ENCODE measurements at places on chromosomes 7 and 10.
A peak's percentile ranks its signal among the peaks of the same experiment; 100 is the strongest.

DNA sequence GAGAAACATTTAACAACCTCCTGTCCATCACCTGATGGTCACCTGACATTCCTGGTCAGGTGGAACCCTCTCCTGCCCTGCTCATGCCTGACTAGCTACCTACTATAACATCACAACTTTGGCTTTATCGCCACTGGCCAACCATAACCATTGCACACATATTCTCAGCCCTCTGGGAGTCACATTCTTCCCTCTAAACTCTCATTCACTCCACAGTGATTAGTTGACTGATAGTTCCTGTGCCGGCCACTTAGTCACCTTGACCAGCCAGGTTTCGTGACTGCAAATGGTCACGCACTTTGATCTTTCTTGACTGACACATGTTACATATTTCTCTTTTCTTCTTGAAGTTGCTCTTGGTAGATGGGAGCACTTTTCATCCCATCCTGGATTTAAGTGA lies 50.1 kb downstream of the GNAI1 start:
- no peak for DNase-seq

GRCh38 chr10:48529331-48529730 lies 75.5 kb downstream of the ARHGAP22 start:
- DNase-seq = no peak

DNA sequence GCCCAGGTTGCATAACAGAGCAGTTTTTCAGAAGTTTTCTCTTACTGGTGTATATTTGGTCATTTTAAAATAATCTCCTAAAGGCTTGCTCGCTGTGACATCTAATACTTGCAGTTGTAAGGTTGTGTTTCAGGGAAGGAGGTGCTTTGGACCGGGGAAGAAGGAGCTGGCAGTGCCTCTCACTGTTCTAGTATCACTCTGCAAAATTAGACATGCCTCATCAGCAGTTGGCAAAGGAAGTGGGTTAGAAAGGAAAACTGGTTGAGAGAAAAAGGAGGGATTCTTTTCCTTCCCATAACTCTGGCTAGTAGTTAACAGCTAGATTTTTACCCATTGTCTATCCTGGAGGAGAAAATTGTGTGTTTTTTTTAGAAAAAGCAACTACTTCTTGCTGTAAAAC lies 34.8 kb downstream of the CUL1 start:
- no peak for DNase-seq

DNA sequence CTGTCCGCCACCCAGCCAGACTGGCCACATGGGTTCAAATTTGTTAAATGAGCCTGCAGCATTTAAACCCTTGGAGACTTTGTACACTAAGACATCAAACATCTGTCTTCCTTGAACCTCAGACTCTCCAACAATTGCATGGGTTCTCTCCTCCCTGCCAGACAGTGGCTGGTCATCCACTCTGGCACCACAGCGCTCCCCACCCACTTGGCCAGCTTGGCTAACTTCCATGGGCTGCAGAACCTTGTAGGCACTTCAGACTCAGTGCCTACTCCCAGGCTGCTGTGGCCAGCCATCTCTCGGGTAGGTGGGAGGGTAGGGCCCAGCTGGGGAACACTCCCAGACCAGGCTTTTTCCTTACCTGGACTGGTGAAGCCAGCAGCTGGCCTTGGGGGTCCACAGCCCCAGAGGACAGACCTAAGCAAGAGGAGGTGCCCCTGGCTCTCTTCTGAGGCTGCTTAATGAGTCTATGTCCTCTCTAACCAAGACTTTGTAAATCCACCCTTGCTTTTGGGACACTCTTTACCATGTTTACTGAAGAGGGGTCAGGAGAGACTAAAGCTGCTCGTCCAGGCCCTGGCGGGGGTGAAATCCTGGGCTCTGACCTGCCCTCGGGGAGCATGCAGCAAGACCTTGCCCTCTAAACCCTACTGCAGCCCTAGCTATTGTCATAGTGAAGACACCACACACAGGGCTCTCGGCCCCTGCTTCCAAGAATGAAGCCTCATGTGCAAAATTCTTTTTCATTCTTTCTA lies 82.7 kb downstream of the ARHGAP22 start:
- no peak for DNase-seq

- DNase-seq = no peak
These were observed 17.6 kb downstream of the HTRA1 start for GRCh38 chr10:122478971-122479370.

DNA sequence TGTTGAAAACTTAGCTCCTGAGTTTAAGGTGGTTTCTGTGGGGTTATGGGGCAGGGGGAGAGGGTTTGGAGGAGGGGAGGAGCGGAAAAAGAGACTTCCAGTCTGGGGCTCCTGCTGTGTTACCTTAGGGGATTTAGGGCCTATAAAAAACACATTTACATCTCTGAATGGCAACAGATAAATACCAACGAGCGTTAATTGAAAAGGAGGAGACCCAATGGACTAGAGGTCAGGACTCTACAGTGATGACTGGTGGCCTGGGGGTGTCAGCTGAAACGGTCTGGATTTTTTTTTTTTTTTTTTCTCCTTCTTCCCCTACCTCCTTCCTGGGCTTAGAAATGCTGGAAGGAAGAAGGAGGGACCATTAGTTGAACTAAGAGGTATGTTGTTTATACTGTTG lies 47.4 kb downstream of the AUTS2 start:
- DNase-seq = no peak

DNA sequence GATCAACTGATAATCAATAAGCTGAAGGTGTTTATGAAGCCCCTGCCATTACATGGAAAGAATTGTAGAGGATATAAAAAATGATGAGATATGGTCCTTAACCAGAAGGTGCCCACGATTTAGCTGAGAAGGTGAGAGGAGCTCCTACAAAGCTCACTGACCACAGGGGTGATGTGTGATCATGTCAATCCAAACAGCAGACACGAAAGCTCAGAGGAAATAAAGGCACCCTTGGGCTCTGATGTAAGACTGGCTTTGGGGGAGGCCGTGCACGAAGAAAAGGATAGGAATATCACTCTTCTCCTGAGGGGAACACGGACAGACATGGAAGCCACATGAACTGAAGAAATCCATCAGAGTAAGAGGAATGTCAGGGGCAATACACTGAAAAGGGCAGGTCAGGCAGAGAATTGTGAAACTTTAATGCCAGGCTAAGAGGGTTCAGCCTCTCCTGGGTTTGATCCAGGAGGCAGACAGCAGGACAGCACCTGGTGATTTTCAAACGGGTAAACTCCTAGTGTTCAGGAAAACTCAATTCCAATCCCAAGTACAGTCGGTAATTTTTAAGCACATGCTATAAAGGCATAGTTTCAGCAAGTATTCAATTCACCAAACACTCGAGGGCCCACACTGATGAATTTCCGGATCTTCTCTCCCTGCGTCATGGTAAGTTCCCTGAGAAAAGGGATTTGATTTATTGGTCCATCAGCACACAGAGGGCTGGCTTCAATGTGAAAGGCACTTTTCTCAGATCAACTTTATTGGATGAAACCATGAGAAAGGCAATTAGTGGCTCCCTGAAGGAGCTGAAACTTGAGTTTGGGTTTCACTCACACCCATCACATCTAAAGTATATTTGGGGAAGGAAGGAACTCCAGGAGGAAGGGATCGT lies 163.8 kb downstream of the PRPF18 start:
- no peak for DNase-seq

GRCh38 chr10:89535171-89536012 lies at the start of gene SLC16A12:
SLC16A12 (minus strand) TSS chr10:89535594; CDS start chr10:89462578, 73,016 bp downstream.
- DNase-seq = peak; percentile 43

DNA sequence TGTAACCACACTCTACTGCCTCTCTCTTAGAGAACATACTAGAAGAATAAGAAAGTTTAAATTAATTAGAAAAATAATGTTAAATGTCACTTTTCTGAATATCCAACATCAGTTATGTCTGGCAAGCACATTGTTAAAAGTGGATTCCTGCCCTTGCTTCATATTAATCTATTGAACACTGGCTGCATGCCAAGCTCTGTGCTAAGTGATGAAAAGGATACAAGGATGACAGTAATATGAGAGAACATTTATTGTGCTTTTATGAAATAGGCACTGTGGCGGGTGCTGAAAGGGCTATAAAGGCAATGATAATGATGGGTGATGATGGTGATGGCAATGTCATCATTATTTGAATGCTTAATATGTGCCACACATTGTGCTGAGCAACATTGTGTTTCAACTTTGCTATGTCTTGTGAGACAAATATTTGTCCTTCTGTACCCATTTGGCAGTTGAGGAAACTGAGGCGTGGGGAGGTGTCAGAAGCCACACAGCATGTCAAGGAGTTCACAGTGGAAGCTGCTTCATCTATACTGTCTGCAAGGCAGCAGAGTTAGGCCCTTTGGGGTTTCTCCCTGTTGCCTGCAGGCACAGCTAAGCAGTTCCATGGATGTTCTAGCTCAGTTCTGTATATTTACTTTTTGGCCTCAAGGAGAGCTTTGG lies 64.2 kb upstream of the RAPGEF5 start:
- DNase-seq = no peak

GRCh38 chr7:88775838-88776237 lies 16.3 kb downstream of the ZNF804B start:
- DNase-seq = no peak

GRCh38 chr10:131035779-131036178 lies 275.7 kb downstream of the TCERG1L start:
- DNase-seq = no peak

DNA sequence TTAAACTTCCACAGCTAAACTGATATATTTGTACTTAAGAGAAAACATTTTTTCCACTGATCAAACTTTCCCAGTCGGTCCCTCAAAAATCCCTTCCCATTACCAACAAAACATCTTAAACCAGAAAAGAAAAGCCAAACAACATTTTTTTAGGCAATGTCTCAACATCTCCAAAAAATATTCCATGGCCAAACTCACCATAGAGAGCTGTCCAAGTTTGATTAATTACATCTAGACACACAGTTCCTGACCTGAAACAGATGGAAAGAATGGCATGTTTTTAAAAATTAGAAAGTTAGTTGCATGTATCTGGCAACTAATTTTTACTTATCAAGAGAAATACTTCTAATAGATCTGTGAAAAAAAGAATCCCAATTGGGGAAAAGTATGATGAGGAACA lies 95.4 kb downstream of the UBE2H start:
- DNase-seq = no peak

GRCh38 chr7:81682873-81683272 lies 87.0 kb downstream of the HGF start:
- DNase-seq = no peak

GRCh38 chr10:46523119-46523961 lies 33.1 kb downstream of the GPRIN2 start:
- DNase-seq = no peak

- peak; percentile 69 for DNase-seq
These were observed 5.2 kb downstream of the DMBT1 start for GRCh38 chr10:122565766-122566206.

GRCh38 chr7:12694817-12695216 lies 7.4 kb downstream of the ARL4A start:
- no peak for DNase-seq

GRCh38 chr7:123126691-123127090 lies 73.1 kb downstream of the SLC13A1 start:
- DNase-seq = no peak

DNA sequence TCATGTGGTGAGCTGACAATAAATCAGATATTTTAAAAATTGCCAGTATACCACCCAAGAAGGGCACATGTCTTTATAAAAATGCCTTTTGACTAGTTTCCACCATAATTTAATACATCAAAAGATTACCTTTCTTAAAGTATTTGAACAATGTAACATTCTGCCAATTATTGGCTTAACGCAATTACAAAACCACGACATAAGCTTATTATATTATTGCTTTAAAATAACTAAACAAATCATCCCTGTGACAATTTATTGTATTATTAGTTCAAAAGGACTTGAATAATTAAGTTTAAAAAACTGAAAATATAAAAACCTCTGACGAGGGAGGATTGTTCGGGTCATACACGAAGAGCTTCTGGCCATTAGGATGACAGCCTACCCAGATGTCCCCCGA lies 9.6 kb upstream of the PON3 start:
- DNase-seq = no peak

- DNase-seq = no peak
These were observed 85.1 kb downstream of the EEPD1 start for GRCh38 chr7:36238138-36238537.

GRCh38 chr10:21300551-21300950 lies 224.9 kb downstream of the SKIDA1 start:
- DNase-seq = no peak

DNA sequence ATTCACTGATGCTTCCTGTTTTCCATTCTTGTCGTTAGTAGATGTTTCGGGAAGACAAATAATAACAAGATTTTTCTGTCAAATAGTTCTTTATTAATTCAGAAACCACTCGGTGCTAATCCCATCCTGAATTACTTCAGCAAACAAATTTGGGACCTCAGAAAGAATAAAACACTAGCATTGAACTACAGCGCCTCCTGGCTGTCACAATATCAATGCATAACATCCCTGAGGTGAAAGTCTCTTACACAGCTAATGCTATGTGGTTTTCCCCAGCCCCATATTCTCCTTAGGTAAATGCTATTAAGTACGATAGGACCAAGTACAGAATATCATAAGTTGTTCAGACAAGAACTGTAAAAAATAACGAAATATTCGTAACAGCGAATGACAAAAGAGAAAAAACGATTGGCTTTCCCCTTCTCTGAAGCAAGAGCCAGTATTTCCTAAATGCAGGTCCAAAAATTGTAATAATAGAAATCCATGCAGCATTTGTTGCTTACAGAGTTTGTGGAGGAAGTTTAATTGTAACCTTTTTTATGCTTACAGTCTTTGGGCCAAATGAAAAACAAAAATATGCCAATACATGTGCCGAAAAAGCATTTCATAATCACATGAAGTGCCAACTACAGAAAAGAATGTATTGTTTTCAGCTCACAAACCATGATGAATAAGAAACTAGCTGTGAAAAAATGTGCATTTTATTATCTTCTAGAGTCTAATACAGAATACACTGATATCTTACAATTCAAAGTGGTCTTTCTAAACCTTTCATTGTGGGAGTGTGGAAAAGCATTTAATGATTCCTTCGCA lies 47.3 kb downstream of the MYPN start:
- DNase-seq = peak; percentile 48

DNA sequence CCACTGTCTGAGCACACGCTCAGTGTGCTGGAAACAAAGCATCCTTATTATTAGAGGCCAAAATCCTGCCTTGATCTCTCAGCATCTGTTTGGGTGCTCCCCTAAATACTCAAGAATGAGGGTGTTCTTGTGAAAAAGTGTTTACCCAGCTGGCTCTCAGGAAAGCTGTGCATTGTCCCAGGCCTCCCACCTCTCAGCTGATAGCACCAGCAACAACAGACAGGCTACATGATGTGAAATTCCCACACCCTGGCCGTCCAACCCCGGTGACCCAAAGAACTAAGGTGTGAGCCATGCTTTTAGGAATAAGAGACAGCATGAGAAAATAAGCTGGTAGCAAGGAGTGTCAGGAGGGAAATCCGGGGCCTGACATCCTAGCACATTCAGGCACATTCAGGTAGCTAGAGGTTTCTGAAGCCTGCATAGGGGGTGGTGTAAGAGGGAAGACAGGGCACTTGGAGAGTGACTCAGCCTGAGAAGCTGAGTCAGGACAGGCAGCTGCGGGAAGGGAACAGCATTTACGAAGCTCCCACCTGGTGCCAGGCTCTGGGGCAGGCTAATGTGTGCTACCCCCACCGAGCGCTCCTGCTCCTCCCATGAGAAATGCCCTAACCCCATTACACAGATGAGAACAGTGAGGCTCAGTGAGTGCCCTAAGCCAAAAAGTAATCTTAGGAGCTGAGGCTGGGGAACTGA lies 205.6 kb downstream of the GRID1 start:
- no peak for DNase-seq

Data from HEK293T (cell line).